ENCODE measurements at places on chromosomes 3 and 15.

GRCh38 chr3:73143821-73144237 lies 82.4 kb downstream of the EBLN2 start:
- DNase-seq = no peak

DNA sequence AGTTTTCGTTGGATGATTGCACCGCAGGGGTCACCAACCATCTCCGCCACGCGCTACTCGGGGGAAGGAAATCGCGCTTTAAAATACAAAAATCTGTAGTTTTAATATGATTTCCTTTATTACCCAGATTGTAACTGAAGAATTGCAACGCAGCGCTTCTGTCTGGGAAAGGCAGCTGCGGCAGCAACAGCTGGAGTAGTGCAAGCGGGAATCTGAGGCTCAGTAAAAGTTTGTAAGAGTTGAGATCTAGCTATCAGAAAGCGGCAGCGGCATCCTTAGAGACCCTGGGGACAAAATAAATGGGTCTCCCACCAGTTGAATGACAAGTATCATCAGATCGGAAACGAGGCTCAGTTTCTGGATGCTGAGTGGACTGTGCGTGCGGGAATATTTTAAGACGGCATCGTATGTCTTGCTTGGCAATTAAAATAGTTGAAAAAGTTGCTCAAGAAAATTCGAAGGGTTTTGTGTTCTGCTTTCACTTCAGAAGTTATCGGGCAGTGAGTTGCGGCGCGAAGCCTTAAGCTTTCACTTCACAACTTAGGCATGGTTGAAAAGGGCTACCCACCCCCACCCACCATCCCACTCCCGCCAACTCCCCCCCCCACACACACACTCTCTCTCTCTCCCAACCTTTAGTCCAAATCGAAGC lies 2.7 kb downstream of the MECOM start:
- no peak for DNase-seq

DNA sequence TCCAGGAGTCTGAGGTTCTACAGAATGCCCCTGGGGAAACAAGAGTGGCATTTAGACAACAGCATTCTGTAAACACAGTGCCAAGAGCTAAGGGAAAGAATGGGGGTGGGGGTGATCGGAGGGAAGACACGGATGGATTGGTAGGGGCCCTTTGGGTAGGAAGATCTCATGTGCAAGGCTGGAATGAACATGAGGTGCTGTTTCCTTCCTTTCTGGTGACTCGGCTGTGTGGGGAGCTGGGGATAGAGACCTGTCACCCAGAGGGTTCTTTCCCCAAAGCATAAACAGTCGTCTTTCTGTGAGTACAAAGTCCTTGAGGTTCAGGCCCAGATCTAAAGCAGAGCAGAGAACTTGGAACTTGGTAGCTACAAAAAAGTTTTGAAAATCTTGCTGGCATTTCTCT lies 11.7 kb downstream of the TPM1 start:
- DNase-seq = no peak

- DNase-seq = no peak
Measured at GRCh38 chr15:48373821-48374451, 42.7 kb downstream of the DUT start.

GRCh38 chr15:39145854-39146625 lies 434.8 kb upstream of the THBS1 start:
- no peak for DNase-seq

DNA sequence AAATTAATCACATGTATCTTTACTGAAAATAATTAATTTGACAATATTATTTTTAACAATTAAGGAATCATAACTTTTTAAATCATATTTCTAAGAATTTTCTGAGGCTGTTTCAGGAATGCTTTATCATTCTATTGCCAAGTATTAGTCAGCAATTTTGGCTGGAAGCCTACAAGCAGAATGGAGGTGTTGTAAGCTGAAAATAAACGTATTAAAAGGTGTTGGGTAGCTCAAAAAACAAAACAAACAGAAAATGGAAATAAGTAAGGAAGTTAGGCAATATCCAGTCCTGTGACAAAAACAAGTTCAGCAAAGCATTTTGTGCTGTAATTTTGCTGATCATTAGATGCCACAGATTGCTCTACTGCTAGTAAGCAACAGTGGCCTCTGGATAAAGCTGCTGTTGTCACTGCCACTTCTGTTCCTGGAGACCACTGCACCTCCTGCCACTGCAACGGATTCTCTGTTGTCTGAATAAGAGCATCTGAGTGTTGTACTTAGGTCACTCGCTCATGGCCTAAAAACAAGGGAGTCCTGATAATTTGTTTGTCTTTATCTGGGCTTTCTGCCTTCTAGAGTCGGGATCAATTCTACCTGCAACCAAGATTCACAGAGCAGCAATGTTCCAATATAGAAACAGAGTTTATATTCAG lies 63.5 kb upstream of the SLITRK3 start:
- DNase-seq = no peak

DNA sequence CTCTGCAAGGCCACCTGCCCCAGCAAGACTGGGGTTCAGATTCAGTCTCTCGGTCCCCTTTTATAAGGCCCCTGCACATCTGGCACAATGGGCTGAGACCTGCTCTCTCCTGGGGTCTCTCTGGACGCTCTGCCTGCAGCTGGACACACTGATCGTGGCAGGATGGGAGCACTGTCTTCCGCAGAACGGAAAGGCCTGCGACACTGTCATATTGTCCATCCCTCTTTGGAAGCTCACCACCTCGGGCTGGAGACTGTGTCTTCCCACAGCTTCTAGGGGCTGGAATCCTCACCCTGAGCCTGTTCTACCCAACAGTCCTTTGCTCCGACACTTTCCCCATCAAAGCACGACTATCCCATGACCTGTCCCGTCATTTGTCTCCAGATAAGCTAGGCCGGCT lies 11.5 kb upstream of the IGDCC4 start:
- no peak for DNase-seq
